Fibroblast of skin of left quadriceps (primary cell): ENCODE measurements at places on chromosomes 3 and 15.

GRCh38 chr3:14425581-14426304, 23.3 kb downstream of the SLC6A6 start:
- DNase-seq, result no peak

GRCh38 chr3:104715972-104716371, 650.7 kb upstream of the ALCAM start:
- no peak for DNase-seq

GRCh38 chr15:68166847-68167246, 38.3 kb downstream of the CALML4 start:
- DNase-seq, result no peak

- DNase-seq, result no peak
These were observed 15.8 kb upstream of the RFTN1 start for GRCh38 chr3:16529264-16529663.

GRCh38 chr3:191649626-191650025, 188.7 kb downstream of the PYDC2 start:
- no peak for DNase-seq

- DNase-seq, result no peak
These were observed 29.7 kb downstream of the UBE2E2 start for GRCh38 chr3:23232854-23233253.

DNA sequence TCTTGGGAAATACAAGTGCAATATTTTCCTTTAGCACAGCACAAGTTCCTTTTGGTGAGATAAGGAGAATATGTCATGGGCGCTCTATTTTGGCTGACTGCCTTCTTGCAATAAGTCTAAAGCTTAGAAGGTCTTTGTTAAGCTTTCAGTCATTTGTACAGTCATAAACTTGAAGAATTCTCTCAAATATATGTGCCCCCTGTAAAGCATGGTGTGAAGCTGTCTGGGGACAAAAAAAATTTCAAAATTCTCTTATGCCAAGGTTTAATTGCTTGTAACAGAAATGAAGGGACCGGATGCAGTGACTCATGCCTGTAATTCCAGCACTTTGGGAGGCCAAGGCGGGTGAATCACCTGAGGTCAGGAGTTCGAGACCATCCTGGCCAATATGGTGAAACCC, 21.7 kb upstream of the ARID3B start:
- DNase-seq, result no peak

DNA sequence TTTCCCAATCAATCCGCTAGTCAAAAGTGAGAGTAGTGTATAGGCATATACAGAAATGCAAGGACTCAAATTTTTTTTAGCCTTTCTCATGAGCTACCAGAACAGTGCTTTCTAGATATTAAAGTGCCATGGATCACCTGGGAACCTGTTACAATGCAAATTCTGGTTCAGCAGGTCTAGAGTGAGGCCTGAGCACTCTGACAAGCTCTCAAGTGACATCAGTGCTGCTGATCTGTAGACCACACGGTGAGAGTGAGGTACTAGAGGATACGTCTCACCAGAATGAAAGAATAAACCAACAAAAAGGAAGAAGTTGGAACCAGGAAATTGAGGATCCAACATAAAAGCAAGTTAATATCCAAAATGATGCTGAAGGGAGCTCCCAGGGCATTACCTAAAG, 16.0 kb upstream of the PLA2G4D start:
- DNase-seq, result no peak

DNA sequence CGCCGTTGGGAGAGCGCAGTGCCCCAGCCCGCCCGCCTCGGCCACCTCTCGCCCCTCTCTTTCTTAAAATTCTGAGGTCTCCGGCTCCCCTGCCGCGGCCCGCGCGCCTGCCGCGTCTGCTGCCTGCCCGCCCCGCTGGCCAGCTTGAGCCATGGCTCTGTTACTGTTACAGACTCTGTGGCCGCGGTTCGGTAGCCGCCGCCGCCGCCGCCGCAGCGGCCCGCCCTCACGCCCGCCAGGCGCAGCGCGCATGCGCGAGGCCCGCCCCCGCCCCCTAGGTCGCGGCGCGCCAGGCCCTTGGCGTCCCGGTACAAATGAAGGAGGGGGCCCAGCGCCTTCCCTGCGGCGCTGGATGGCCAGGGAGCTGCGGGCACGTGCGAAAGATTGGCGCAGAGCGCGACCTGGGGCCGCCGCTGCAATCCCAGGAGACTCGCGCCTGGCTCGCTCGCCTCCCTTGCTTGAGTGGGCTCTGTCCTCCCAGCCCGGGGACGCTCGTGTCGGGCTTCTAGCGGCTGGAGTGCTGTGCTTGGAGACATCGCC, at the start of gene ONECUT1:
Gene ONECUT1, minus strand, starts transcription at position 168 of the 540 bp plus-strand sequence. CDS start 452 bp downstream, outside the sequence.
- no peak for DNase-seq

GRCh38 chr3:124574012-124574411, 156.2 kb upstream of the UMPS start:
- DNase-seq, result no peak

DNA sequence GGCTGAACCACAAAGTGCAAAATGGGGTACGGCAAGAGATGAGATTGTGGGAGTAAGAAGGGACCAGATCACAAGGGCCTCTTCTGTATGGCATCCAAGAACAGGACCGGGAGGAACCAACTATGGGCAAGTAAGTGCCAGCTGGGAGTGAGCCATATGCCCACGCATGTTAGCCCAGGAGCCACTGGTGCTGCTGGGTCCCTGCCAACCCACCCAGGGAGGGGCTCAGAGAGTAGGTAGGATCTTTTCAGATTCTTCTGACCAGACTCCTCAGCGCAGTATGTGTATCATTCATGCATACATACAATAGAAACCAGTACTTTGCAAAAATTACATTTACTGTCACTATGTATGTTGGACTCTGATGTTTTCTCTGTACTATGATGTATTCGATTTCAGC, 54.0 kb downstream of the RAB11A start:
- DNase-seq, result no peak

DNA sequence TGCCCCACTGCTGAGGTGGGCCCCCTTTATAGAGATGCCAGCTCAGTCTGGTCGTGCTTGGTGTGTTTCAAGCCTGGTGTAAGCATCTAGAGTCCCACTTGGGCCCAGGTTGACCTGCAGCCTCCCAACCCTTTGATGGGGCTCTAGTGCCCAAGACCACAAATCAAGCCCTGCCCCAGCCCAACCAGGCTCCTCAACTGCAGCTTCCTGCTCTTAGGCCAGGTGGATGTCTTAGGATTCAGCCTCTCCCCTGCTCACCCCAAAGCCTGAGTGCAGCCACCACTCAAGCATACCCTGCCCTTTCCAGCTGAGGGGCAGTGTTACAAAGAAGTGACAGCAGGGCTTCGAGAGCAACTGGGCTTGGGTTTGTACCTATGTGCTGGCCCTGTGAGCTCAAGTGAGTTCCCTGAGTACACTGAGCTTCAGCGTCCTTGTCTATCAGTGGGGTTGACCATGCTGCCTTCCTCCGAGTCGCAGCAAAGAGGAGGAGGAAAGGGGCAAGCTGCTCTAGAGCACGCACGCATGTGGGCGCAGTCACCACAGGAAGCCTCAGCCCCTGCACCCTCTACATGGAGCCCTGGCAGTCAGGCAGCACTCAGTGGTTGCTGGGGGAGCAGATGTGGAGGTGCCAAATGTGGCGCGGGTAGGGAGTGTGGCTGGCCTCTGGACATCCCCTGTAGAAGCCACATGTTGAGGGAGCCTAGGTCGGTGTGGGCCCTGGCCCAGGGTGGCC, 120.7 kb downstream of the EEFSEC start:
- DNase-seq, result no peak

- DNase-seq, result no peak
These were observed 18.2 kb downstream of the DCUN1D1 start for GRCh38 chr3:182962166-182962565.

GRCh38 chr15:40327457-40327856, 4.0 kb downstream of the INAFM2 start:
- no peak for DNase-seq

GRCh38 chr3:195893516-195893915, 14.8 kb downstream of the TNK2 start:
- no peak for DNase-seq

DNA sequence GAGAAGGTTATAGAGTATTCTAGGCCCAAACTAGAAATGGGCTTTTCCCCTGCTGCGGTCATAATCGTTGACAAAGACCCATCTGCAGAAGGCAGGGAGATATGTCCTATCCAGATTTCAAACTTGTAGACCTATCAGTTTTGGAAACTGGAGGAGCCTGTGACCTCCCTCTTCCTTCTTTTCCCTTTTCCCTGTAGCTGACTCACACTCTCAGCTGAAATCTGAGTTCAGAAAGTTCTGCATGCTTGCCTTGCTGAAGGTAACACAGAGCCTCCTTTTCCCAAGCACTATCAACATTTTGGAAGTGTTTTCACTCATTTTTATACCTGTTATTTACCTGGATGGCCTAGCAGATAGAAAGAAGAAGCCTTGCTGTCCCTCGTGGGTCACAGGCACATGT, 59.1 kb upstream of the PSMD6 start:
- DNase-seq, result no peak

GRCh38 chr3:156388497-156389448, 166.1 kb downstream of the SSR3 start:
- peak; percentile 98 for DNase-seq

GRCh38 chr3:62193586-62194345, 179.6 kb downstream of the FEZF2 start:
- DNase-seq, result no peak

- no peak for DNase-seq
These were observed 113.5 kb downstream of the CNTN3 start for GRCh38 chr3:74501007-74501406.

DNA sequence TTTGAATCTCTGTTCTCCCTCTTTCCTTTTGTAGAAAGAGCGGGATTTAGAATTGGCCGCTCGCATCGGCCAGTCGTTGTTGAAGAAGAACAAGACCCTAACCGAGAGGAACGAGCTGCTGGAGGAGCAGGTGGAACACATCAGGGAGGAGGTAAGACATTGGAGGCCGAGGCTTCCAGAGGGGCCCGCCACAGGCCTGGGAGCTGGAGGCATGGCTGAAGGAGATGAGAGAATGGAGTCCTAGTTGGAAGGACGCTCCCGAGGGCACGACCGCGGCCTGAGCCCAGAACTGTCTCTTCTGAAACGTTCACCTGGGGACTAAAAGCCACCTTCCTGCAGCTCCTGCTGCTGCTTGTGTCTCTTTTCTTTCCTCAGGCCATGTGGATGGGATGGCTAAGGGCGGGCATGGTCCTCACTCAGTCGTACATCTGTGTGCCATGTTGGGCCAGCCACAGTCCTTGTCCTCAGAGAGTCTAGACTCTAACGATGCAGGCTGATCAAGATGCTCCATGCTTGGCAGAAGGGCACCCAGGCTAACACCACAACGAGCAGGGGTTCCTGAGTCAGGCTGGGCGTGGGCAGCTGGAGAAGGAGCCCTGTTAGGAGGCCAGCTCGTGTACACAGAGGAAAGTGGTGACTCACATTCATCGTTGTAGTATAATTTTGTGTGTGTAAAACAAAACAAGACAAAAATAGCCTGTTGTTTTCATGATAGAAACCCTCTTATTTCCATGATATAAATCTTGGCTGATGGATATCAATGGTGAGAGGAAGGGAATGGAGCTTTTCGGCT, 81.1 kb downstream of the CCK start:
- DNase-seq, result no peak

DNA sequence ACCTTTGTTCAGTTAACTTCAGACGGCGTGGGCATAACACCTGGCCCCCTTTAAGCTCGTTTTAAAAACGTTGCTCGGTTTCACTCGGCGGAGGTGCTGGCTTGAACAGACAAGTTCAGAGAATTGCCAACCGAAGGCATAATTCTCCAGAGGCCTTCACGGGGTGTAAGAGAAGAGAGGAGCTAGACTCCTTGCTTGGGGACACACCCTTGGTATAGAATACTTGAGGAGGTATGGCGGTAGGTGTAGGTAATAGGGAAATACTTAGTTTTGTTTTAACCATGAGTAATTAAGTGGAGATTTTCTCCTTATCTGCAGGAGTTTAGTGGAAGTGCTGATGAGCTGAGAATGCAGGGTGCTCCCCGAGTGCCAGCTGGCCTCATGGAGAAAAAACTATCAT, 921 bp downstream of the FBXL2 start:
- DNase-seq, result no peak

DNA sequence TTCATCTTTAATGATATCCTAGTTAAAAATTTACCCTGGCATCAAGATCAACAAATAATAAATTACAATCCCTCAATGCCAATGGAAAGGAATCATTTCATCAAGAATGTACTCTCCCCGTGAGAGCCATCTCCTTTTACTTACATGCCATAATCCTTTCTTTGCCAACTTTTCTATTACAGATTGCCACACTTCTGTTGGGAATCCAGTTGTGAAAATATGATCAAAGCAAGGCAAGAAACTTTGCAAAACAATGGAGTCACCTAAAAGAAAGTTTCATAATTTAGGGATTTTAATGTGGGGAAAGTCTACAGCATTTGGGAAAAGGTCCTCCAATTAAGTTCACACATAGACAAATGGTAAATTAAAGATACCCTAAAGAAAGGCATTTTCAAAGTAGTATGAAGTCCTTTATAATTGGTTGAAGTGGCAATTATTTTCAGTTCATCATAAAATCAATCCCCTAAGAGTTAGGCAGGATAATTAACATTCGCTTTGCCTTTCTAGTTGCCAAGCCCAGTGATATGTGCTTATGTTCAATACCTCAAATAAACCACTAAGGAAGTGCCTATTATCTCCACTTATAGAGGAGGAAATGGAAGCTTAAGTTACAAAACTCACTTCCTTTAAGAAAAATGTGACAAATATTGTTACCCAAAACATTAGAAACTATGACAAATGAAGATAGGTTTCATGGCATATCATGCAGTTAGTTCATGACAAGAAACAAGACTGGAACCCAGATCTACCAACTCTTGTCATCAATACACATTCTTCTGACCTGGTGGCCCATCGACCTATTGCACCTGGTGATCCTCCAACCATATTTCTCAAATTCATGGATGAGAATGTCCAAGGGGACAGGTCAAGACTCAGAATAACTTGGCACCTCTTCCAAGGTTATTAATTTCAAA, 49.1 kb downstream of the TRANK1 start:
- DNase-seq, result no peak

DNA sequence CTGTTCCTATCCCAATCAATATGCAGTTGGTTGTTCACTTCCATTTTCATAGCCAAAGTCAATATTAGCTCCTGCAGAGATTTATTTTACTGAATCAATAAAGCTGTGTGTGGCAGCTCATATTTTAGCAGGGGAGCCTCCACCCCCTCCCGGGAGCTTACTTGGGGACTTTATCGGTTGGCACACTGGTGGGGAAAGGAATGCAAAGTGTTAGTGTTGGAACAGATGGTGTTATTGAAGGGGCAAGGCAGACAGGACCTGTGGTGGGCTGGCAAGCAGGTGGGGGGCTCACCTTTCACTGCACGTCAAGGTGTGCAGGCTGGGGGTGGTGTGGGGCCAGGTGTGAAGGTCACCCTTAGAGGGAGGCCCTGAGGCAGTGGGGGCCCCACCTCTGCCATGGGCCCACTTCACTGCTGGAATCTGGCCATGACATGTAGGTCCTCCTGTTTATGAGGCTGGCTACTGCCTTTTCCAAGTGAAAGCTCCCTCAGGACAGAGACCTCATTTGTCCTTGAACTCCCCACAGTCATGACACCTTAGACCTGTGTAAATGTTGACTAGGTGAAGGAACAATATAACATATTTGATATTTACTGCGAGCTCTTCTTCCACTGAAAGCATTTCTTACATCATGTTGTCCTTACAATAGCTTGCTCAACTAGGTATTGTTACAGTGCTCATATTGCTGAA, 44.0 kb upstream of the SEC22A start:
- no peak for DNase-seq
